ENCODE measurements at places on chromosomes 12 and 14.

DNA sequence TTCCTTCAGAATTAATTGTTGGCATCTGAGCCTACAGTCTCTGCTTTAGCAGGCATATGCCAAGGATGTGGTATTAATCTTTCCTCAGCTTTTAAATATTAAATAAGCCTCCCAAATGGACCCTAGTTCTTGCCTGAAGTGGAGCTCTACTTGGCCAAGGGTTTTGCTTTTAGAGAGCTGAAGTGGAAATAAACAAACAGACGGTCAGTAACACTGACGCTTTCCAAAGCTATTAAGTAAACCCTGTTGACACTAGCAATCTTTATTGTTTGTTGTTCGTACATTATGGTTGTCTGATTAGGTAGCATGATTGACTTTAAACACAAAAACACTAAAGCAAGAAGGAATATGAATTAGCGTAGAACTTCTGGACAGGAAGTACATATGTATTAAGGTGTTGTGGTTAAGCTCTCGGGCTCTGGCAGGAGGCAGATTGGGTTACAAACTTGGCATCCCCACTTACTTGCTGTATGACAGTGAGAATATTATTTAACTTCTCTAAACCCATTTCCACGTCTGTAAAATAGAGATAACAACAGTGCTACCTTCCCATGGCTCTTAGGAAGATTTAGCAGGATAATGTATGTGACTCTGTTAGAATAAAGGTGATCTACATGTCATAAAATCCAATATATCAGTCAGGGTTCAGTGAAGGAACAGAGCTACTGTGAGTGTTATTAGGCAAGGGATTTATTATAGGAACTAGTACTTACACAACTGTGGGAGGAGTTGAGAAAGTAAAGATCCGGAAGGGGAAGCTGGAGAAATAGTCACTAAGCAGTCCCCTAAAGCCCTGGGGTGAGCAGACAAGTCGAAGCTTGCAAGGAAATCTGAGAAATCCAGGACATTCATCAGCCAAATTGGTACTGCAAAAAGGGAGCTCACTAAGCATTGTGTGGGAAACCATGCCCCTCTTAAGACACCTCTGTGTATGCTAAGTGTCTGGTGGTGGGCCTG, 92.2 kb upstream of the ATF7IP start:
- DNase-seq = no peak

DNA sequence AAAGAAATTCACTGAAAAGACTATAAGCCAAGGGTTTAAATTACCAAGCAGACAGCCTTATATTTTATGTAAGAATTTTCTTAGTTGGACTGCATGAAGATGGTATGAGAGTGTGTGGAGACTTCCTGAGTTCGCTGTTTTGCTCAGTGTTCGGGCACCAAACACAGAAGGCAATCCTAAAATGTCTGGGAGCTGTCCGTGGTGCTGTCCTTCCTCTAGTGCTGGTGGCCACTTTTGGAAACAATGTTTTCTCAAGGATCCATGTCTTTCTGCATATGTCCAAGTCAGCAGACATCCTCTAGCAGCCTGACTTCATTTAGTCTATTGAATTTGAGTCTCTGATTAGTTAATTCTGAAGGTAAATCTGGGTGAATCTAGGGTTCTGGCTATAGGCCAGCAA, 135.8 kb downstream of the SLC8A3 start:
- DNase-seq = no peak

DNA sequence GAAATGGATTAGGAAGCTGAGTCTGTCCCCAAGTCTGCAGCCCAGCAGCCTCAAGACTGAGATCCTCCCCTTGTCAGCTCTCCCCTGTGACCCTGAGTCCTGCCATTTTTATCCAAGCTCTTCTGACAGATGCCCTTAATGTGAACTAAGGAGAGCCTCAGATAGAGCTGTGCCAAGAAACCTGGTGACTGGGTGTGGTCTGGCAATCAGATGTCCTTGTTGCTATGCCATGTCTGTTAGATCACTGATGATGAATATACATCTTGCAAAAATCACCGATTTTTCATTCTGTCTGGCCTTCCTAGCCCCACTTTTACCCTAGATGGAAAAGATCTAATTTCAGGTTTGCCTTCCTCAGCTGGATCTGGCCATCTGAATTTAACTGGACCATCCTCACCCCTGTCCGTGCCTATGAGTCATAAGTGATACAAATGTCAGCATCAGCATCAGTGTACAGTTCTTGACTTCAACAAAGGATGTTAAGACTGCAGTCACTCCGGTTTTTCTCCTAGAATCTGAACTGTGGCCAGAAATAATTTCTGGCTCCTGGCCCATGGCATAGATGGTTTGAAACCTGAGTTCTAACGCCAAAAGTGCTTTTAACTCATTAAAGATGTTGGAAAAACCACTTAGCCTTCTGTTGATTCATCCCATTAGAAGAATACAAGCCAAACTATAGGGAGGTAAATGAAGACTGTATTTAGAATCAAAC, 61.2 kb upstream of the GRIP1 start:
- DNase-seq = no peak

DNA sequence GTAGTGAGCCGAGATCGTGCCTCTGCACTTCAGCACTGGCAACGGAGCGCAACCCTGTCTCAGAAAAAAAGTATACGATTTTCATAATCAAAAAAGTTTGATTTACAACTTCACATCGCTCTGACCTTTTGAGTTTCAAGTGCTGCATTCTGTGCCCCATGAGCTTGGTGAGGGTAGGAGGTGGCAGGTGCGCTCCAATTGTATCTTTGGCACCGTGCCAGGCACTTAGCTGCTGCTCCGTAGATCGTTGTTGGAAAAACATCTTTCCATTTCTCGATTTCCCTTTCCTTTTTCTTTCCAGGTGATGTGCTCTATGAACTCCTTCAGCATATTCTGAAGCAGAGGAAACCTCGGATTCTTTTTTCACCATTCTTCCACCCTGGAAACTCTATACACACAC, 203.7 kb downstream of the ETV6 start:
- DNase-seq = no peak
